ENCODE measurements at places on chromosomes 5 and 9.

DNA sequence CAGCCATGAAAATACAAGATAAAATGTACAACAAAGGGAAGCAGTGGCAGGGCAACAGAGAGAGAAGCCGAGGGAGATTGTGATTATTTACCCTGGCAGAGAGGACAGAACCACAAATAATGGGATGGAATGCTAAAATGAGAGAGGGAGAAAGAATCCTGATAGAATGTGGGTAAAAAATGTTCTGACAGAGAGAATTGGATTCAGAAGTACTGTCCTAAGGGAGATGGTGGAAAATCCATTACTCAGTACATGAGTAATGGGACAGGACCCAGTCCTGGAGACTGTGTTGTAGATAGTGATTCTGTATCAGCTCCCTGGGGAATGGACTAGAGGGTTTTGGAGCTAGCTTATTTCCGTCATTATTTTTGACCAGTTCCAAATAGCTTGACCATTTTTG is 831.5 kb downstream of the MAT2B start:
- no peaks in the 10 kb centered on the region for H3K36me3 ChIP-seq
- H3K4me3 ChIP-seq: no peak overlapping the region
- no peak for DNase-seq
- H3K27me3 ChIP-seq: no peaks in the 10 kb centered on the region
- H3K4me1 ChIP-seq: no peaks in the 10 kb centered on the region
- H3K27ac ChIP-seq: no peak overlapping the region

- H3K36me3 ChIP-seq: no peaks in the 10 kb centered on the region
- H3K27me3 ChIP-seq: no peaks in the 10 kb centered on the region
- no peaks in the 10 kb centered on the region for H3K4me1 ChIP-seq
- no peak overlapping the region for H3K4me3 ChIP-seq
These were observed 521.0 kb upstream of the CHD1 start for GRCh38 chr5:99449786-99450185.

- no peak overlapping the region for H3K4me3 ChIP-seq
- no peaks in the 10 kb centered on the region for H3K36me3 ChIP-seq
- H3K27me3 ChIP-seq: peaks cover 43% of the 10 kb centered on the region
- DNase-seq: no peak
These were observed 23.7 kb upstream of the FAM120A start for GRCh38 chr9:93427655-93428379.

GRCh38 chr5:126070481-126070880 is 352.7 kb upstream of the GRAMD2B start:
- H3K4me3 ChIP-seq: no peak overlapping the region
- H3K36me3 ChIP-seq: no peaks in the 10 kb centered on the region
- no peak for DNase-seq
- H3K27me3 ChIP-seq: no peaks in the 10 kb centered on the region

- H3K4me3 ChIP-seq: no peak overlapping the region
- peaks cover 3% of the 10 kb centered on the region for H3K36me3 ChIP-seq
- no peak overlapping the region for H3K27ac ChIP-seq
- no peak for DNase-seq
These were observed 73.1 kb upstream of the TBC1D9B start for GRCh38 chr5:179980767-179981166.

DNA sequence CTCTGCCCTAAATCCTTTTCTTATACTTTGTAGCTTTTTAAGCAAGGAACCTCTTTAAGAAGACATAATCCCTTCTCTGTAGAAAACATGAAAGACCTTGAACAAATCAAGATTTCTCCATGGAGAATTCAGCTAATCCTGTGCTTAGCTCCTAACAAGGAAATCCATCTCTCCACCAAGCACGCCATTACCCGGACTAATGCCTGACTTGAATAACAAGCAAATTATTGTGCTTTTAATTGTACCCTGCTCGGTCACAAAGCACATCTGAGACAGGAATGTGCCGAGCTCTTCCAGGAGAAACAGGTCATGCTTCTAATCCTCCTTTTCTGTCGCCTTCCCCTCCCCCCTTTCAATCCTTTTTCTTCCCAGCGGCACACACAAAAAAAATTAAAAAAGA is 141.3 kb downstream of the PSAT1 start:
- peaks cover 3% of the 10 kb centered on the region for H3K36me3 ChIP-seq
- no peak overlapping the region for H3K4me3 ChIP-seq
- DNase-seq: no peak

- H3K27ac ChIP-seq: no peak overlapping the region
- no peak for DNase-seq
- no peak overlapping the region for H3K4me3 ChIP-seq
- H3K27me3 ChIP-seq: peaks cover 61% of the 10 kb centered on the region
- H3K4me1 ChIP-seq: peaks cover 2% of the 10 kb centered on the region
These were observed 43.4 kb downstream of the EPB41L4B start for GRCh38 chr9:109277451-109277850.

All from T-helper 17 cell (primary cell).